ENCODE measurements at places on chromosomes 7 and 10.

- peak; percentile 25 for DNase-seq
Observed at GRCh38 chr10:13668126-13668525, 81.4 kb downstream of the PRPF18 start.

GRCh38 chr7:5377279-5377678 is 46.4 kb downstream of the TNRC18 start:
- DNase-seq = no peak

- DNase-seq = no peak
Observed at GRCh38 chr7:159033956-159034355, 110.7 kb downstream of the VIPR2 start.

DNA sequence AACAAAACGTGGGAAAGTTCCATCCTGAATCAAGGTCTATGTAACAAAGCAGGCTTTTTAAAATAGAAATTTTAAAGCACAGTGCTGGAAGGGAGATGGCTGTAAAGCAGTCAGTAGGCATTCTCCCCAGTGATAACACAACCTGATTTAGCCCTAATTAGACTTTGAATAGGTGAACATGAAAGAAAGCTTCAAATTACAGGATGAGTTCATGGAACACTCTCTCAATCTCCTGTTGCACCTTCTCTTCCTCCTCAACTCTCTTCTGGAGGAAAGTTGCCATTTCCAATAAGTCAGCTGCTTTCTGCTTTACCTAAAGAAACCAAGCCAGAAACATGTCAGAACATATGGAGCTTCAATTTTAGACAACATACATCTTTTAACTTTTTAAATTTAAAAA is 20.1 kb downstream of the SFR1 start:
- no peak for DNase-seq

DNA sequence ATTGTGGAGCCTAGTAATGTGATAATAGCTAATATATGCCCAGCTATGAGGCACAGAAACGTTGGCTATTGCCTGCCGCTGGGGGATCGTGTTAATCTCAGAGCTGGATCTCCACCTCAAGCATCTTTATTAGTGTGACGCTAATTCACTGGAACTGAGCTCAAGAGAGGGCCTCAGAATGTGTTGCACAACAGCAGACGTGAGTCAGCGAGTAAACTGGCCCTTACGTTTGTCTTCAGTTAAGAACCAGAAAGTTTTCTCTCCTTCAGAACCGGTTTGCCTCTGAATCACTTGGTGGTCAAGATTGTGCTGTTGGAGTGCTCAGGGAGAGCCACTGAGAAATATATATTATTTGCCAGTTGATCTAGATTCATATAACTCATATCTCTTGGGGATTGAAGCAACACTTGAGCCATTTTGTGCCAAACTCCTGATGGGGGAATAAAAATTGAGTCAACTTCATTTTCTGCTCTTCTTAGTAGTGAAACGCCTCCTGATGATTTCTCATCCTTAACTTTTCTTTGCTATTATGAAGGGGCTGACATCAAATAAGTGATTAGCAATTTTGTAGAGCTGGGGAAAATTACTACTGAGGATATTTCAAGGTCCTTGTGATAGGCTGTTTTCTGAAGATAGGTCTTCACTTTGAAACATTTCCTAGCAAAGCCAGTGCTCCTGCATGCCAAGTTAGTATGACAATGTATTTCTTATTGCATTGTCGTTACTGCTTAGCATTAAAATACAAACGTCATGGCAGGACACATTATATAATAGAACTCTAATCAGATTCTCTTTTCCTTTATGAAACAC is 22.3 kb downstream of the BZW2 start:
- DNase-seq = no peak

GRCh38 chr7:898855-899681 is 22.7 kb downstream of the GET4 start:
- no peak for DNase-seq

Measured in G401 (cell line).